ENCODE measurements at places on chromosomes 11 and 22. TPM values are rescaled to one million over a fixed set of nuclear protein-coding genes. Genes with fewer than 3 reads are reported as not detected.

APOL4 gene
- polyA plus RNA-seq, result not detected

DEFB131B gene
- polyA plus RNA-seq, result not detected

GRCh38 chr11:25396847-25397246 lies 900.0 kb downstream of the LUZP2 start:
- H3K36me3 ChIP-seq, result no peaks in the 10 kb centered on the region
- no peak overlapping the region for H3K27ac ChIP-seq
- H3K4me1 ChIP-seq, result no peaks in the 10 kb centered on the region
- H3K27me3 ChIP-seq, result no peaks in the 10 kb centered on the region
- no peak overlapping the region for H3K4me3 ChIP-seq

DNA sequence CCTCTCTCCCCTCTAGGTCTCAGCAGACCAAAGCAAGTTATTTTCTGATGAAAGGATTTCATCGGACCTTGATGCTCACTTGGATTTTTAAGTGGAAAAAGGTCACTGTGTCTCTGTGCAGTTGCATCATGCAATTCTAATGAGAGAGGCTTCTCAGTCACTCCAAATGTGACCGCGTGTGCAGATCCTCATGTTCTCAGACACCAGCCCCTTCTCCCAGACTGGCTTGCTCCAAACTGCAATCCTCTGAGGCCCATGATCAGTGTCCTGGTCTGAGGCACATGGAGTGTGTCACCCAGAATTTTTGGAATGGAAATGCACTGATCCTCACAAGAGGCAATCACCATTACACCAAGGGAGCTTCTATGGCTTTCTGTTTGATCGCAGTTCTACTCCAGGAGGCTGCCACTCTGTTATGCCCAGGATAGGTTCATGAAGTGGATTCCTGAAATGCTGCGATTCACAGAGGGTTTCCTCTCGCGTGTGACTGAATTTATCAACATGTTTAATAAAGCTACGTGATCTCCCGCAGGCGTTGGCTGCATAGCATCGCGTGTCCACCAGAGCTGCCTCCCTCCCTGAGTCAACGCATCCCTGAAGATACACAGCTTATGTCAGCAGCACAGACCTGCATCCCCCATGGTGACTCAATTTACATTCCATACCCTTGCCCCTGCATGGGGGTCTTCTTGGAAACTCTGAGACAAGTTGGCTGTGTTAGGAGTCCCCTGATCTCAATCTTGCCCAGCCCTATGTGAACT lies 544.6 kb upstream of the B3GAT1 start:
- DNase-seq, result no peak
- no peaks in the 10 kb centered on the region for H3K27me3 ChIP-seq
- H3K4me3 ChIP-seq, result no peak overlapping the region
- H3K4me1 ChIP-seq, result no peaks in the 10 kb centered on the region
- no peaks in the 10 kb centered on the region for H3K36me3 ChIP-seq
- H3K27ac ChIP-seq, result no peak overlapping the region

- no peak overlapping the region for H3K27ac ChIP-seq
- H3K27me3 ChIP-seq, result no peaks in the 10 kb centered on the region
- no peaks in the 10 kb centered on the region for H3K36me3 ChIP-seq
- peaks cover 17% of the 10 kb centered on the region for H3K4me1 ChIP-seq
- no peak overlapping the region for H3K4me3 ChIP-seq
- no peak for DNase-seq
These were observed 3.5 kb upstream of the TSPO start for GRCh38 chr22:43147821-43148220.

- peaks cover 42% of the 10 kb centered on the region for H3K4me1 ChIP-seq
- peaks cover 4% of the 10 kb centered on the region for H3K36me3 ChIP-seq
- peak; percentile 90 for DNase-seq
- peak overlapping the region; percentile 63 for H3K4me3 ChIP-seq
These were observed 593 bp upstream of the POLDIP3 start for GRCh38 chr22:42615092-42615859.

DNA sequence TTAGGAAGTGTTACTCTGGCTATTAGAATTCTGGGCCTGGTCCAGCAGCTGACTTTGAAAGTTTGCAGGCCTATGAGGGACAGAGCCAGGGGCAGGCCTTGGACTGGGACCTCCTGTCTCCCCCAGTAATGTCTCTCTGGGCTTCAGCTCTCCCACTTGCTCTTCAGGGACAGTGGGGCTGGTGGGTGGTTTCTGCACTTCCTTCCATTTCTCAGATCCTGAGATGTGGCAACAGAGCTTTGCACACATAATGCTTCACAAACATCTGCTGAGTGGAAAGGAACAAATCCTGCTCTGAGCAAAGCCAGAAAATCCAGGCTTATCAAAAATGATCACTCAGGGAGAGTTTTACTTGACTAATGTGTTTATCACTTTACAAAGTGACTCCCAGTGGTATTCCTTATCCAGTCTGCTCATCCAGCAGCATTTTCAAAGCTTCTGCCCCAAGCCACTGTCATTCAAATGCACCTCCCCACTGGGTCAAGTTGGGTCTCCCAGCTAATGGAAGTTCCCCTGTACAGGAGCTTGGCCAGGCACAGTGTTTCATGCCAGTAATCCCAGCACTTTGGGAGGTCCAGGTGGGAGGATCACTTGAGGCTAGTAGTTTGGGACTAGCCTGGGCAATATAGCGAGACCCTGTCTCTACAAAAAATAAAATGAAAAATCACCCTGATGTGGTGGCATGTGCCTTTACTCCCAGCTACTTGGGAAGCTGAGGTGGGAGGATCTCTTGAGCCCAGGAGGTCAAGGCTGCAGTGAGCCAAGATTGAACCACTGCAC lies 13.5 kb upstream of the OSBP2 start:
- H3K27ac ChIP-seq, result no peak overlapping the region
- H3K4me1 ChIP-seq, result no peaks in the 10 kb centered on the region
- no peak overlapping the region for H3K4me3 ChIP-seq
- H3K36me3 ChIP-seq, result no peaks in the 10 kb centered on the region

DNA sequence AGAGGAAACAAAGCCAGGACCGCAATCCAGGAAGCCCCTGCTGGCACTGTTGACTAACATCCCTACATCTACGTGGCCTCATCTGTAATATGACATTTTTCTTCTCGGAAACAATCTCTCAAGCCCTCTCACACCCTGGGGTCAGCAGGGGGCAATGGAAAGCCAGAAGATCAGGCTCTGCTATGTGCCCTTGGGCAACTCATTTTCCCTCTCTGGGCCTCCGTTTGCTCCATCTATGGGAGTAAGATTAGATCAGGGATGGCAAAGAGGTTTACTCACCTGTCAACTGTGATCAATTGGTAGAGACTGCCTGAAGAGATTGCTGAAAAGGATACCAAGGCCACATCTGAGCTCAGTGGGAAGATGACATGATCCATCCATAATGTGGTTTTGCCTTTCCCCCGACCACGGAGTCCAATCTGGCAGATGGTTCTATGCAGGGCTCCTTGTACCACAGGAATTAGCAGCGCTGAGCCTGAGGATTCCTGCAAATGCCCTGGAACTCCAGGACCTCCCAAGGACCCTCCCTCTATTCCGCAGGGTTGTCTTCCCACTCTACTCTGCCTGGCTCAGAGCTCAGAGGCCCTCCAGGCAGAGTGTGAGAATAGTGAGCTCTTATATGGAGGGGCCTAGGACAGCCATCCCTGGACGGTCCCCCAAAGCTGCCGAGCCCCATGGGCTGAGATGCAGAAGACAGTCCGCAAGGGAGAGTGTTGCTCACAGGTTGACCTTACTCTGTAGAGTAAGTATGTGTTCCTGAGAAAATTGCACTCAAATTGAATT lies 66.1 kb downstream of the CHST1 start:
- no peak for DNase-seq
- no peaks in the 10 kb centered on the region for H3K4me1 ChIP-seq
- H3K27me3 ChIP-seq, result no peaks in the 10 kb centered on the region
- no peaks in the 10 kb centered on the region for H3K36me3 ChIP-seq
- H3K4me3 ChIP-seq, result no peak overlapping the region

DNA sequence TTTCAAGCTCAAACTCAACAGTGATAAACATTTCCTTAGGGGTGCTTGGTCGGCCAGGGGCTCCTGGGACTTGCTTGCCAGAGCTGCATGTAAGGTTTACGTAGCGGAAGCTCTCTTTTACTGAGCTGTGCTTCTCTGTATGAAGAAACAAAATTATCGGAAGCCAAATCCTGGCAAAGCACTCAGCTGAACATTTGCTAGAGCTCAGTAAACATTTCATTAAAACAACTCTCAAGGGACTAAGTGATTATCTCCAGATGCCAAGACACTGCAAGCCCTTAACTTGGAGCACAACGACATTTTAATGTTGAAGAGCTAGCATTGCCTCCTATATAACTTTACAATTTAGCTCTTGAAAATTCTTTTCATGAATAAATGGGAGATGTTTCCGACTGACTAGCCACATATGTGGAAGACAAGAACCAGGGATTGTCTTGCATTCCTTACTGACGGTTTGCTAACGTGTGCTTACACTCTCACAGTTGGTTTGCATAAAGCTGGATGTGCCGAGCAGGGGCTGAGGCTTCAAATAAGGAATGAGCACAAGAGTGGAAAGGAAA lies 43.4 kb downstream of the SCUBE2 start:
- no peak overlapping the region for H3K27ac ChIP-seq
- H3K4me3 ChIP-seq, result no peak overlapping the region
- H3K27me3 ChIP-seq, result no peaks in the 10 kb centered on the region
- H3K36me3 ChIP-seq, result no peaks in the 10 kb centered on the region

- no peak overlapping the region for H3K27ac ChIP-seq
- no peaks in the 10 kb centered on the region for H3K36me3 ChIP-seq
- H3K27me3 ChIP-seq, result peaks cover 3% of the 10 kb centered on the region
- H3K4me1 ChIP-seq, result no peaks in the 10 kb centered on the region
These were observed 9.9 kb upstream of the KCNJ5 start for GRCh38 chr11:128881221-128881620.

GRCh38 chr11:126112547-126112946 lies 49.9 kb upstream of the CDON start:
- DNase-seq, result no peak
- H3K4me3 ChIP-seq, result no peak overlapping the region
- no peaks in the 10 kb centered on the region for H3K27me3 ChIP-seq

Measured in CD8-positive, alpha-beta memory T cell (primary cell).